ENCODE measurements at places on chromosomes 5 and 9. TPM values are rescaled to one million over a fixed set of nuclear protein-coding genes. Genes with fewer than 3 reads are reported as not detected.

DNA sequence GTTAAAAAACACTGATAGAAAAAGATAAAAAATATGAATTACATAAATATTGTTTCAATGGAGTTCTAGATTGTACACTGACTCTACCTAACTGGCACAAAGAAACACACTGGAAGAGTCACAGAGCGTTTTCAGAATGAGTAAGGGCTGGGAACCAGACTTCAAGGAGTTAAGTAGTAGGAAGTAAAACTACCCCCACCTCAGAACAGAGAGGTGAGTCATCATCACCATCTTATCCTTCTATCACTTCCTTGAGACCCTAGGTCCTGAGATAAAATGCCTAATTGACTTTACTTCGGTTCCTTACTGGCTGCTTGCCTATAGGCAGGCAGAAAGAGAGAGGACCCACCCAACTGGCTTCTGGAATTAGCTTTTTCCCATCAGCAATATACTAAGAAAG is 79.7 kb downstream of the ELAVL2 start:
- H3K27ac ChIP-seq: no peak overlapping the region
- no peaks in the 10 kb centered on the region for H3K27me3 ChIP-seq
- H3K4me3 ChIP-seq: no peak overlapping the region
- no peaks in the 10 kb centered on the region for H3K36me3 ChIP-seq
- H3K4me1 ChIP-seq: no peaks in the 10 kb centered on the region
- DNase-seq: no peak

DNA sequence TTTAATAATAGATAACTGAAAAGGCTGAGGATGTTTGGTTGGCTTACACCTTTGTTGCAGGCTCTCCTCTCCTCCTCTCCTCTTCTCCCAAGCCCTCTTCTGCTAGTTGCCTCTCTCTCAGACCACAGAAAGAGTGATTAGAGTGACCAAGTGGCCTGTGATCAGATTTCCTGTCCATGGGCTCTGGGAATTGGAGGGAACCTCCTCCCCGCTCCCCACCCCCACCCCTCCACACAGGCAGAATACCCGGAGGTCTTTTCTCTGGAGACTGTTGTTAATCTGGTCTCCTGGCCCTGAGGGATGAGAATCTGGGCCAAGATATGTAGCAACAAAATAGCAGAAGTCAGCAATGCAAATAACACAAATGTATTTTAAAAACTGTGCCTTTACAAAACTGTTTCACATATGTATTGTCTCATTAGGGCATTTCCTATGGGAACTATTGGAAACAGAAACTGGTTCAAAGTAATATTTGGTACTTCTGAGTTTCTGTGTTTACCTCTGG is 361.3 kb downstream of the NR2F1-AS1 start:
- H3K4me3 ChIP-seq: no peak overlapping the region
- DNase-seq: no peak
- H3K27me3 ChIP-seq: no peaks in the 10 kb centered on the region
- H3K4me1 ChIP-seq: no peaks in the 10 kb centered on the region
- no peak overlapping the region for H3K27ac ChIP-seq

DNA sequence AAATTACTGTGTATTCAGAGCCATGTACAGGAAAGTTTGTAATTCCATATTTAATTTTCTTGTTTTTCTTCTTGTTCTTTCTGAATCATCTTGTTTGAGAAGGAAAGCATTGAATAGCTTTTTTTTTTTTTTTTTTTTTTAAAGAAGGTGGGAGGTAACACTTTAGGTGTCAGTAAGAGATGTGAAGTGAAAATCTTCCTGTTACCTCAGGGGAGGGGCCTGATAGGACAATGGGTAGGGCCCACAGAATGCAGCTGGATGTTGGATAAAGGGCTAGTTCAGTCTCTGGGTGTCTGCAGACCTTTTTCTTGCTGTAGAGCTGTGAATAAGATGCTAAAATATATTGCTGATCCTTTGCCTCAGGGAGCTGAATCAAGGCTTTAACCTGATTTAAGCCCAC is 317.4 kb downstream of the MAN2A1 start:
- no peaks in the 10 kb centered on the region for H3K36me3 ChIP-seq
- no peak overlapping the region for H3K27ac ChIP-seq
- DNase-seq: no peak
- H3K27me3 ChIP-seq: no peaks in the 10 kb centered on the region
- H3K4me1 ChIP-seq: no peaks in the 10 kb centered on the region

GRCh38 chr9:94818178-94818541 is 91.7 kb downstream of the AOPEP start:
- no peak overlapping the region for H3K4me3 ChIP-seq
- no peak overlapping the region for H3K27ac ChIP-seq
- no peaks in the 10 kb centered on the region for H3K36me3 ChIP-seq
- peaks cover 9% of the 10 kb centered on the region for H3K4me1 ChIP-seq

DNA sequence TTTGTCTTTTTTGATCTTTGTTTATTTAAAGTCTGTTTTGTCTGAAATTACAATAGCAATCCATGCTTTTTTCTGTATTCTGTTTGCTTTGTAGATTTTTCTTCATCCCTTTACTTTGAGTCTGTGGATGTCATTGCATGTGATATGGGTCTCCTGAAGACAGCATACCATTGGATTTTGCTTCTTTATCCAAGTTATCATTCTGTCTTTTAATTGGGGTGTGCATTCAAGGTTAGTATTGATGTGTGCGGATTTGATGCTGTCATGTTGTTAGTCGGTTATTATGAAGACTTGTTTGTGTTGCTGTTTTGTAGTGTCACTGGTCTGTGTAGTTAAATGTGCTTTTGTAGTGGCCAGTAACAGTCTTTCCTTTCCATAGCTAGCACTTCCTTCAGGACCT is 23.0 kb downstream of the POLK start:
- DNase-seq: no peak
- no peak overlapping the region for H3K27ac ChIP-seq
- no peak overlapping the region for H3K4me3 ChIP-seq
- H3K36me3 ChIP-seq: peaks cover 51% of the 10 kb centered on the region
- peaks cover 12% of the 10 kb centered on the region for H3K4me1 ChIP-seq
- H3K27me3 ChIP-seq: no peaks in the 10 kb centered on the region

DNA sequence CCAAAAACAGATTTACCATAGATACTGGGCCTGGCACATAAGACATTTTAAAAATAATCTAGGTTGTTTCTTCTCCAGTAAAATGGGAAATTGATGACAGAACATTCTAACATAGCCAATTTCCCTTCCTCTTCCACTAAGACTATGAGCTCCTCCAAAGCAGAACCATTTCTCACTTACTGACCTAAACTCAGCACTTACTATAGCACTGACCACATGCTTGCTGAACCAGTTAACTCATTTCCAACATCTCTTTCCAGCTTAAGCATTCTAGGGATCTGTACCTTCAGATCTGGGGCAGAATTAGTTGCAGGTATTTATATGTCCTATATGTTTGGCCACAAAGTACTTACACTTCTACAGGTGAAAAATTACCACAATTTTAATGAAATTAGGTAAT is 58.9 kb downstream of the TTC39B start:
- no peak overlapping the region for H3K4me3 ChIP-seq
- no peak for DNase-seq
- peaks cover 8% of the 10 kb centered on the region for H3K36me3 ChIP-seq
- peaks cover 27% of the 10 kb centered on the region for H3K4me1 ChIP-seq
- H3K27me3 ChIP-seq: no peaks in the 10 kb centered on the region

DNA sequence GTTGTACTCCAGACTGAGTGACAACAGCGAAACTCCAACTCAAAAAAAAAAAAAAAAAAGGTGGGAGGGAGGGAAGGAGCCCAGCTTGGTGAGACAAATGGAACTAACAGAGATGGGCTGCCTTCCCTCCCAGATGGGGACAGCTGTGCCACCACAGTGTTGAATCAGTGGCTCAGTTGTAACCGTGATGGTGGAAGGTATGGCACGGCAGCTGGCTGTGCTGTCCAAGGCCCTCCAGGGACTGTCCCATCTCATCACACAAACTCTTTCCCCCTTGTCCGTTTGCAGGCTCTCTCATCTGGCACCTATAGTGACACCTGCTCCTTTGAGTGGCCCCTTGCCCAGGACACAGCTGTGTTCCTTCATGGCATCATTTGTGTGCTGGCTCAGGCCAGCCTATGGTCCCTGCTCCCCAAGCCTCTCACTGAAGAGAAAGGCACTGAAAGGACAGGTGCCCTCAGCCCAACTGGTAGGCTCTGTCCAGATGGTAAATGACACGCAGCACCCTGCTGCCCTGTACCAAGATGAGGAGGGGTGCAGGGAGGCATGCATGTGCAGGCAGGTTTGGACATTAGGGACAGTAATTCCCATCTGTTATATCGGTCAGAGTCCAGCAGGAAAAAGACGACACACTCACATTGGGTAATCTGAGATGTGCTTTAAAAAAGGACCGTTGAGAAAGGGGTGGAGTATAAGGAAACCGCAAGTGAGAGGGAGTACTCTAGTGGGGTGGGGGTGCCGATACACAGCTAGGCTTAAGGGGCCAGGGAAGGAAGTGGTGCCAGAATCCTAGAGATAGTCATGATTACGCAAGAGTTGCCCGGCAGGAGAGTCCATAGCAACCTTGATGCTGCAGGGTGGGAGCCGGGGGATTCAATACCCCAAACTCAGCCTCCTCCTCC is 4.3 kb downstream of the SMIM33 start:
- peaks cover 56% of the 10 kb centered on the region for H3K36me3 ChIP-seq
- peaks cover 61% of the 10 kb centered on the region for H3K4me1 ChIP-seq
- DNase-seq: no peak
- H3K27me3 ChIP-seq: no peaks in the 10 kb centered on the region
- peak overlapping the region; percentile 81 for H3K27ac ChIP-seq
- H3K4me3 ChIP-seq: peak overlapping the region; percentile 44

GRCh38 chr9:132037458-132037857 is 42.2 kb downstream of the MED27 start:
- peaks cover 11% of the 10 kb centered on the region for H3K4me1 ChIP-seq
- H3K4me3 ChIP-seq: no peak overlapping the region
- H3K27me3 ChIP-seq: no peaks in the 10 kb centered on the region

The ST8SIA4 gene
- 82.3 TPM for total RNA-seq

The PCDHGA12 gene
- total RNA-seq: 0.11 TPM

The CCDC180 gene
- 3.4 TPM for total RNA-seq
